ENCODE measurements at places on chromosomes 12 and 14.

- no peak for DNase-seq
These were observed 37.7 kb upstream of the ZNF641 start for GRCh38 chr12:48388460-48388859.

DNA sequence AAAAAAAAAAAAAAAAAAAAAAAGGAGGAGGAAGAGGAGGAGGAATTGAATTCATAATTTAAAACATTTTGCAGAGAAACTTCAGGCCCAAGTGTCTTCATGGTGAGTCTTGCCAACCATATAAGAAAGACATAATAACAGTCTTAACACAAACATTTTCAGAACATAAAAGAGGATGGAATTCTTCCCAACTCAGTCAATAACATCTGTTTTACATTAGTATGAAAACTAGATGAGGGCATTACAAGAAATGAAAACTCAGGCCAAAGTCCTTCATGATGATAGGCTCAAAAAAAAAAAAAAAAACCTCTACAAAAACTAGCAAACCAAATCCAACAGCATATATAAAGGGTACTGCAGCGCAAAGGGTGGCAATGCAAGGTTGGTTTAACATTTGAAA is 151.6 kb downstream of the FOXA1 start:
- no peak for DNase-seq

DNA sequence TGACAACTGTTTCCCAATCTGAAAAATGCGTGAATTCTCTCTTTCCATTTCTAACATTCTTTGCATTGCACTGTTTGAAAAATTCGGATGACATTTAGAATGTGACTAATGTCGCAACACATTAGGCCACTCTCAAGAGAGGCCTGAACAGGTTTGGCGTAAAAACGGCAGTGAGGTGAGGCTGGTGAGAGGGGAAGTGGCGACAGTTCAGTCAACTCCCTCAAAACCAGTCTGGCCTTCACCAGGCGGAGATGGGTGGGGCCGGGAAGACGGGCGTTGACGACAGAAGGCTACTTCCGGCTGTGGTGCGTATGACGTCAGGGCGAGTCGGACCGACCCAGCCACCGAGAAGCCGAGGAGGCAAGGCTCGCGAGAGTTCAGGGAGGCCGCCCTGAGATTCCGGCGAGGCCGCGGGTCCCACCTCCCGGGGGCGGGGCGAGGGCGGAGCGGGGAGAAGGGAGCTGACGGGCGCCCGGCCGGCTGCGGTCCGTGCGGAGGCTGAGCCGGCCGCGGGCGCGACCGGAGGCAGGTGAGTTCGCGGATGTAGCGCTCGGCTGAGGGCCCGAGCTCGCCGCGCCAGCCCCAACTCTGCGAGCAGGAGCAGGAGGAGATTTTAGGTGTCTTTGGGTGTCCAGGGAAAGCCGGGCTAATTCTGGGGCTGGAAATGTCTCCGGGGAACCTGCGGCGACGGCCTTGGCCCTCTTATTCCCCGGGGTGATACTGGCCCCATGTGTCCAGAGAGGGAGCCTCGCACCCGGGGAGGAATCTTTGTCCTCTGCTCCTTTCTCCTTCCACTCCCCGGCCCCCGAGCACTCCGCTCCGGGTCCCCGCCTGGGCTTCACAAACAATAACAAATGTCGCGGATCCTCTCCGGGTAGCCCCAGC is at the start of gene STK38L:
STK38L (plus strand) TSS at position 483 of the 885 bp plus-strand sequence. CDS start 53,435 bp downstream, outside the sequence.
- peak; percentile 89 for DNase-seq

- DNase-seq: no peak
These were observed 19.8 kb upstream of the DHRS4 start for GRCh38 chr14:23933742-23934128.

DNA sequence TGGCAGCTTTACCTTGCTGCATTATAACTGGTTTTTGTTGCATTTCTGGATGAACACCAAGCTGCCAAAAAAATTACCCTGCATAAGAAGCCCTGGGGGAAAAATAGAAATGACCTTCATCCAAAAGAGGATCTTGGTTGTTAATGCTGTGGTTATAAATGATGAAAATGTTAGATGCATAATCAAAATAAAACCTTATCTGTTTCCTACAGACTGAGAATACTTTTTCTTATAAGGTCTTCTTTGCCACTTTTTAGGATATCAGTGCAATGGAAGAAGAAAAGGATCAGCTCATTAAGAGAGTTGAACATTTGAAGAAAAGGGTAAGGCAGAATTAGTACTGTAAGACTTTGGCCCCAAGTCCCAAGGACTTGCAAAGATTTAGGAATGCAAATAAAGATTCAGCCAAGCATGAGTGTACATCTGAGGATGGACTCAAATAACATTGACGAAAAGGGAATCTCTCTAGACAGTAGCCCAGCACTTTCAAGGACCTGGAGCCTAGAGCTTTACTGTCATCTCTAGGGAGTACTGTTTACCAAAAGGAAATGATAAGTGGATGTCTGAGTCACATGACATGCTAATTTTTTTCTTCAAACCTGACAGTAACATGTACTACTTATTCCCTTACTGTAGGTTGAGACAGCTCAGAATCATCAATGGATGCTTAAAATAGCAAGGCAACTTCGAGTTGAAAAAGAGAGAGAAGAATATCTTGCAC is 10.7 kb downstream of the IFT81 start:
- DNase-seq: no peak

DNA sequence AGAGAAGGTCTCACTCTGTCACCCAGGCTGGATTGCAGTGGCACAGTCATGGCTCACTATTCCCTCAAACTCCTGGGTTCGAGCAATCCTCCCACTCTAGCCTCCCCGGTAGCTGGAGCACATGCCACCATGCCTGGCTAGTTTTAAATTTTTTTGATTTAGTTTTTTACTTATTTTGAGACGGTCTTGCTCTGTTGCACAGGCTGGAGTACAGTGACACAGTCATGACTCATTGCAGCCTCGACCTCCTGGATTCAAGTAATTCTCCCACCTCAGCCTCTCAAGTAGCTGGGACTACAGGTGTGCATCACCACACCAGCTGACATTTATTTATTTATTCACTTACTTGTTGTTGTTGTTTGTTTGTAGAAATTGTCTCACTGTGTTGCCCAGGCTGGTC is 22.2 kb upstream of the DIP2B start:
- DNase-seq: no peak

DNA sequence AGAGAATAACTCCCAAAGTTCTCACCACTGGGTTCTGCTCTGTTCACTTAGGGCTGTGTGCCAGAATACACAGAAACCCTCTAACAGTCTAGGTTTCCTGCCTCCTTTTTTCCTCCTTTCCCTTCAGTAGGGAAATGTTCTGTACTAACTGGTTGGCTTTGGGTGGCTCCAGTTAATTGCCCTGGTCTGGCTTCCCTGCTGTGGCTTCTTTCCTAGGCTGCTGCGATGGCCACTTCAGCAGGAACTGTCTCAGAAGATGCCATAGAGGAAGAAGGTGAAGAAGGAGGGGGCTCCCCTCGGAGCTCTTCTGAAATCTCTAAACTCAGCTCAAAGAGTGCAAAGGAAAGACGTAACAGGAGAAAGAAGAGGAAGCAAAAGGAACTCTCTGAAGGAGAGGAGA is 115.2 kb downstream of the SCN8A start:
- no peak for DNase-seq

- no peak for DNase-seq
These were observed 409.3 kb downstream of the PRKD1 start for GRCh38 chr14:29518335-29518734.

GRCh38 chr14:68775614-68776126 is 17.2 kb downstream of the ZFP36L1 start:
- DNase-seq: no peak

DNA sequence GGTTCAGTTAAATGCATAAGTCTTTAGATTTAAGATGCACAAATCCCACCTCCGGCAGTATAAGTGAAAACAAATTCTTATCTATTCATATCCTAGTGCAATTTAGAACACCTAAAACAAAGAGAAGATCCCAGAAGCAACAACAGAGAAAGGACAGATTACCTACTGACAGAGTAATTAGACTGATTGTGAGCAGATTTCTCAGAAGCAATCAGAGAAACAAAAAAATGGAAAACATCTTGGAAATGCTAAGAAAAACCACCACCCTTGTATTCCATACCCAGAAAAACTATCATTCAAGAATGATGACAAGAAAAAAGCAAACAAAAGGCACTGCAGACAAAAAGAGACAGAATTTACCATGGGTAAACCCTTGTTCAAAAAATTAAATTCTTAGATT is 47.6 kb upstream of the SELPLG start:
- no peak for DNase-seq

- no peak for DNase-seq
These were observed at the start of gene CMA1 for GRCh38 chr14:24508155-24508840. Gene CMA1 (minus strand): TSS chr14:24508265. CDS start chr14:24508235, 30 bp downstream.

GRCh38 chr12:49428793-49429192 is 61.5 kb downstream of the SPATS2 start:
- no peak for DNase-seq

GRCh38 chr12:83473408-83474095 is 786.8 kb downstream of the TMTC2 start:
- DNase-seq: no peak

- DNase-seq: no peak
These were observed 21.2 kb downstream of the MTHFD1 start for GRCh38 chr14:64409126-64409920.

DNA sequence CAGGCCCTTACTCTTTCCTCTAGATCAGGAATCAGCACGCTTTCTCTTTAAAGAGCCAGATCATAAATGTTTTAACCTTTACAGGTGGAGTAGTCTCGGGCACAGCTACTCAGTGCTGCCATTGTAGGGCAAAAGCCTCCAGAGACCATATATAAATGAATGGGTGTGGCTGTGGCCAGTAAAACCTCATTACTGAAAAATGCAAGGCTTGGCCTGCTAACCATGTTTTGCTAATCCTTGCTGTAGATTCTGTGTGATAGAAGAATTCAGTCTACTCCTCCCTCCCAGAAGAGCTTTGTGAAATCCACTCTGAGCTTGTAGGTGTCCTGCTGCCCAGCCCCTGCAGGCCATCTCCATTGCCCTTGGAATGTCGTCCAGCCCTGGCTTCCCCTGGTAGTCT is 58.1 kb downstream of the HSP90AA1 start:
- no peak for DNase-seq

DNA sequence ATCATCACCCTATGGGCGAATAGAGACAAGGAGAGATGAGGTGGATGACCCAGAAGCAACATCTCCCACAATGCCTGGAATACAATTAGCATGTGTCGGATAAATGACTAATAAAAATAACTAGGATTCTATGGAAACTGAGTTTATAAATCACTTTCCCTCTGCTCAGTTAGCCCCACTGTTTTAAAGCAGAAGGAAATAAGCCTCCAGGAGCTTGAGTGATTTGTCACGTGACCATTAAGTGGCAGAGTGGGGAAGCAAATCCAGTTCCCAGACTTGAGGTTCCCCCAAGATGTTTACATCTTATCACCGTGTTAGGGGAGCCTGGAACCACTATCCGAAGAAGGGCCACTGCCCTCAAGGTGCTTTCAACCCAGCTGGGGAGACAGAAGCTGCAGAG is 136.5 kb upstream of the CCND2 start:
- DNase-seq: no peak

- DNase-seq: peak; percentile 30
These were observed 415.4 kb upstream of the CCDC196 start for GRCh38 chr14:66070542-66071319.

DNA sequence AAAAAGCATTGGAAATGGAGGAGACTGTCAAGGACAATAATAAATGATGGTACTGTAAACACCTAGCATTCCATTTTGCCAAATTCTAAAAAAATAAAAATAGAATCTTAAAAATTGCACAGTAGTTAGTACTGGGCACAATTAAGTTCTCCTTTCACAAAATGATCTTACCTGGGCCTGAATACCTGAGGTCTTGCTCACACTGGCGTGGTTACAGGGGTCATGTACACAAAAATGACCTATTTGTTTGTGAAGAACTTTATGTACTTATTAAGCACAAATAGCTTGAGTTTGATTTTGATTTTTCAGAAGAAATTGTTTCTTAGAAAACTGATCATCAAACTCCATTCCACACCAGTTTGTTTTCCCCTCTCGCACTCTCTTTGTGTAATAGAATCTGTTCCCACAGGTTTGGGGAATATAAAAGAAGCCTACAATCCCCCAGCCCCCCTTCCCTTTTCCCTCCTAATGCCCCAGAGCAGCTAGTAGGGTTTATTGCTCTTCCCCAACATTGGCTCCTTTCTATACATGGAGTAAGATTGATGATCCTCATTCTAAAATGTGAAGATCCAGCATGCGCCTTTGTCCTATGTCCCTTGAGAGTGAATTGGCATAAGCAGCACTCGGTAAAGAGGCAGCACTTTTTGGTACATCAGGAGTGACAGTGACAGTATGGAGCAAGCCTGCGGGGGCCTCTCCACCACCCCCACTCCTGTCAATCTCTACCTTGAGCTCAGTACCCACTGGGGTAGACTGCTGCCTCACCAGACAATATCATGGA is 204.3 kb downstream of the ASCL1 start:
- DNase-seq: no peak

DNA sequence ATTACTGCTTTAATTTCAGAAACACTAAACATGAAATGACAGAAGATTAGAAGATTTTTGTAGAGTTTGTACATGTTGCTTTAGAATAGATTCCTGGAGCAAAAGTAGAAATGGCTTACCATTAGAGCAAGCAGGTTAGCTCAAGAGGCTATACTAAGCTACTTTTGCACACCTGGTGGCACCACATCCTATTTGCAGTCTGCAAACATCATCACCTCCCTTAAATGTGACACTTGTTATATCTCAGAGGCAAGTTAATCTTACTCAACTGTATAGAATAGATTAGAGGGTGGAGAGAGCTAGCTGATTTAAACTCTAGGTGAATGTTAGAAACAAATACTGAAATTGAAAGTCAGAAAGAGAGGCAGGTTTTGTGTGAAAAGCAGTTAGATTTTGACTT is 30.7 kb upstream of the OR4E1 start:
- no peak for DNase-seq

DNA sequence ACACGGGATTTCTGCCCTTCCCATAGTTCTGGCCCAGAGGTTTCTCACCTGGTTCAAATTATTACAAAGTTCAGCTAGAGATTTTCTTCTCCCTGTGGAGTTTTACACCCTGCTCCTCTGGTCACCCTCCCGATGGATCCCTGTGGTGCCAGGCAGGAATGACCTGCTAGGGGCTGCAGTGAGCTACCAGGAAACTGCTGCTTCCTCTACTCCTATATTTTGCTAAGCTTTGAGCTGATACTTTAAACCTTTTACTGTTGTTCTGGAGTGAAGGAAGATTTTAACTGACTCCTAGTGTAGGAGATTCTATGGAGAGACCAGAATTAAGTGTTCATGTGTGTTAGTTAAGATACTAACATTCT is 30.4 kb upstream of the LRIG3 start:
- DNase-seq: no peak

- no peak for DNase-seq
These were observed 115.4 kb upstream of the DYRK2 start for GRCh38 chr12:67533159-67533558.

DNA sequence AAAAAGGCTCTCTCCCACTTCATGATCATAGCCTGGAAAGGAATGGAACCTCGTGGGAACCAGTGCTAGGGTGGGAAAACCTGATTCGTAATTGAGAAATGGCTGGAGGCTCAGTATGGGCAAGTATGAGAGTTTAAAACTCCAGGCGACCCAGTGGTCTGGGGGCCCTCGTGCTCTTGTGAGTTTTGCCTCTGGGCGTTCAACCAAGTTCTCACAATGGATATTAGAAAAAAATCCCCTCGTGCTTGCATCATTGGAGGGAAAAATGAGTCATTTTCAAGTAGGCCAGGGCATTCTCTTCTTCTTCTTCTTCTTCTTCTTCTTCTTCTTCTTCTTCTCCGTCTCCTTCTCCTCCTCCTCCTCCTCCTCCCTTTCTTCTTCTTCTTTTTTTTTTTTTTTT is 39.0 kb downstream of the GPR68 start:
- DNase-seq: no peak

- no peak for DNase-seq
These were observed 268.2 kb downstream of the PCNX1 start for GRCh38 chr14:71175491-71175890.

- peak; percentile 78 for DNase-seq
These were observed 232.1 kb downstream of the CACNA1C start for GRCh38 chr12:2284857-2285256.

All from NCI-H510A treated with DMSO at 0.1 percent for 48 hours (cell line).